Stimulated activated CD4-positive, alpha-beta T cell treated with anti-CD3 and anti-CD28 coated beads, Interleukin-1b, Interleukin-23, amount 100 ng/mL, for 4 hours (primary cell): ENCODE measurements at places on chromosomes 13 and 19.

DNA sequence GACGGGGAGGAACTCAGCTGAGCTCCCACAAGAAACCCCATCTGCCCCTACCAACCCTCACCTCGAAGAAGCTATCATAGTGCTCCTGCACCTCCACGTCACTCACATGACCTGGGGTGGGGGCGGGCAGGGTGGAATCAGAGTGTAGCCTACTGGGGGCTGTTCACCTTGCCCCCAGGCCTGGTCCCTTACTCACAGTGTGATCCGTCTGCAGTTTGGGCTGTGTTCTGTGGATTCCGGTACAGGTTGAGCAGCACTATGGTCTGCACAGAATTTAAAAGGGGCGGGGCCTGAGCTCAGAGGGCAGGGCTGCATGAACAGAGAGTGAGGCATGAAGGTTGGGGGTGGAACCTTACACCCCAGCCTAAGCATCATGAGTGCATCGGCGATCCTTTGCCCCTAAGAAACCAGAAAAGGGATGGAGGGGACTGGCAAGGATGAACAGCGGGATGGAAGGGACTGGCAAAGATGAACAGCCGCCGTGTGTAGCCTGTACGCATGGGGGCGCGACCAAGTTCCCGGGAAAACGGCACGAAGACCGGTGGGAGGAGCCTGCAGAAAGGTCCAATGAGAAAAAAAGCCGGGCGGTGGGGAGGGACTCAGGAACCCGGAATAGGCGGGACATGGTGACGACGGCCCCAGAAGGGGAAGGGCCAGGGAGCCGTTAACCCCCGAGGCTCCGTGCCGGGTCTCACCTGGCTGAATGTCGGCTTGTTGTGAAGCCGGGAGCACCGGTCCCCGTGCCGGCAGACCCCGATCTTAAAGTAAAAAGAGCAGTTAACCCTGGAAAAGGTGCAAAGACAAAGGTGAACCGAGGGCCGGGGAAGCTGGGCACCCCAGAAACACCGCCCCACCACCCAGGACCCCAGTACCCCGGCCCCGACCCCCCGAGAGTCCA, 539 bp downstream of the U2AF1L4 start:
- peak; percentile 87 for DNase-seq

GRCh38 chr13:73368608-73369007, 309.8 kb downstream of the KLF5 start:
- no peak for DNase-seq

DNA sequence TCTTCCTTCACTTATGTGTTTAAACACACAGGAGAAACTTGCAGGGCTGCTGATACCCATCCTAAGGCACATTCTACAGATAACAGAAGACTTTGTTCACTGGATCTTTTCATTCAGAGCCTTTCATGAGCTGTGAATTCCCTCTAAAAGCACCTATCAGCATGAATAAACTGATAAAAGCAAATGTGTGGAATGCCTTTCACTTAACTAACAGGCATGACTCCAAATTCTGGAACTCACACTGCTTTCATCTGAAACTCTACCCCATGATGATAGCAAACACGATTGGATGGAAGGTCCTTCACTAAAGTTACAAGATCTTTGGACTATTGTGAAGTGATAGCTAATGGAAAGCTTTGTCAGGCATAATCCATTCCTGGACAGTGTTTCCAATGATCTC, 457.3 kb downstream of the EFNB2 start:
- no peak for DNase-seq

GRCh38 chr19:7676854-7677253, at the start of gene MCEMP1:
Gene MCEMP1 (plus strand): TSS chr19:7677090. CDS start chr19:7677121, 31 bp downstream.
- DNase-seq: no peak

DNA sequence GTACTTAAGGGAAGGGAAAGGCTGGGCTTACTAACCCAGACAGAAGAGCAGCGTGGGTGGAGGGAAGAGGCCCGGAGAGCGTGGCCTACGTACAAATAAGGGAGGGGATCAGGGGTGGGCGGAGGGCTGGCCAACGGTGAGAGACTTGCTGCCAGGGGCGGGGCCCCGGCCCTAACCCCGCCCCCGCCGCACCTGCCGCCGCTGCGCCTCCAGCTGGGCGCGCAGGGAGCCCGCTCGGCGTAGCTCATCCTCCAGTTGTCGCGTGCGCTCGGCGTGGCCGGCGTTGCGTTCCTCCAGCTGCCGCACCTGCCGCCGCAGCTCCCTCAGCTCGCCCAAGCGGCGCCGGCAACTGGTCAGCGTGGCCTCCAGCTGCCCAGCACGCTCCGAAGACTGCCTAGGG, 5.7 kb downstream of the HOOK2 start:
- peak; percentile 58 for DNase-seq

- DNase-seq: no peak
Measured at GRCh38 chr19:57708641-57709361, at the start of gene ZNF154. Gene ZNF154 (minus strand): TSS chr19:57709204. CDS start chr19:57708971, 233 bp downstream.

- no peak for DNase-seq
Measured at GRCh38 chr19:19823916-19824315, 2.4 kb upstream of the ZNF506 start.

- DNase-seq: no peak
Measured at GRCh38 chr13:109331011-109331433, 455.4 kb downstream of the IRS2 start.

GRCh38 chr13:72458701-72459100, 268.7 kb downstream of the MZT1 start:
- no peak for DNase-seq

DNA sequence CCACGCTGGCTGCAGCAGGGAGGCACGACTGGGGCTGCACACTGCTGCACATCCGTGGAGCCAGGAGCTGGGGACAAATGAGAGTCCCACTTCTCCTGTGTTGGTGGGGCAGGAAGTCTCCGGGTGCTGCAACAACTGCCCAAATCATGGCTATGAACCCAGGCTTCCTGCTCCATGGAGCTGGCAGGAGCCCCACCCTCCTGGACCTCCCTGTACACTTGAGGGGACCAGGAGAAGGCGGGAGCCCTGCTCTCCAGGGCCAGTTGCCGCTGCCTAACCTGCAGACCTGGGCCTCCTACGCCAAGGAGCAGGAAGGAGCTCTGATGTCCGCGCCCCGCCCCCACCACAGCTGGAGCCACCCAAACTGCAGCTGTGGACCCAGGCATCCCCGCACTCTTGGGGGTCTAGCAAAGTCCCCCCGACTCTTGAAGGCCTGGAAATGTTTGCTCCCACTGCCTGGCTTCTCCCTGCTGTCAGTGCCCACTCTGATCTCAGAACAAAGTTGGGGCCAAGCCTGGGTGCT, 752.1 kb upstream of the PCDH20 start:
- DNase-seq: no peak

DNA sequence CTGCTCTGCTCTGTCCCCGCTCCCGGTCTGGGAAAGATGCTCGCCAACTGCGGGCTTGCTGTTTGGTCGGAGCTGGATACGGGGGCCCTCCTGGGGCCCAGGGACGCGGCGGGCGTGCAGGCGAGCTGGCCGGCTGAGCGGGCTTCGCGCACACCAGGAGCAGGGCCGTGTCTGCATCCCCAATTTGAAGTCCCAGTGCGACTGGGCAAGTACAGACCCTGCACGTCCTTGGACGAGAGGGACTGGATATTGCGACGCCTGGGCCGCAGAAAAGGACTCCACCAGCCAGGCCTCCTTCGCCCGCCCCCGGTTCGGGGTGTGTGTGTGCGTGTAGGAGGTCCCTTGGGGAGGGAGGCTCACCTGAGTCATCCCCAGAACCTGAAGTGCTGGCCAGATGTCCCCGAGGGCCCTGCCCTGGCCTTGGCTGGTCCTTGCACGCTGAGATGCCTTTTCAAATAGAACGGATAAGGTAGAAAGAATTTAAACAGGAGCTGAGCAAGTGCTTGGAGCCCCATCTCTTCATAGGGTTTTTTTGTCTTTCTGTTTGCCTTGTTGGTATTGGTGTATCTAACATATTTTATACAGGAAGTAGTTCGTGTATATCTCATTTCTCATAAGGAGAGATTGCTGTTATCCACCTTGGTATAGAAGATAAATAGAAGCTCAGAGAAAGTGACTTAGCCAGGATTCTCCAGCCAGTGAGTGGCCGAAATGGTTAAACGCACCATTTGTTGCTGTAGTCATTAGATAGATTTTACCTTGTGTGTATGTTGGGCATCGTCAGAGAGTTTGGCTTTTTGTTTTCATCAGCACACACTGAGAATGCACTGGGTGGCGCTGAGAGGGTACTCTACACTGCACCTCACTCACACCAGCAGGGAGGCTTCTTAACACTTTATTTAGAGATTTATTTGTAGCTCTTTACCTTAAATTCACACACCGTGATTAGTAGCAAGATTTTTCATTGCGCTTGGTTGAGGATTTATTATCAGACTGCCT, 1.1 kb downstream of the NAXD start:
- peak; percentile 28 for DNase-seq

DNA sequence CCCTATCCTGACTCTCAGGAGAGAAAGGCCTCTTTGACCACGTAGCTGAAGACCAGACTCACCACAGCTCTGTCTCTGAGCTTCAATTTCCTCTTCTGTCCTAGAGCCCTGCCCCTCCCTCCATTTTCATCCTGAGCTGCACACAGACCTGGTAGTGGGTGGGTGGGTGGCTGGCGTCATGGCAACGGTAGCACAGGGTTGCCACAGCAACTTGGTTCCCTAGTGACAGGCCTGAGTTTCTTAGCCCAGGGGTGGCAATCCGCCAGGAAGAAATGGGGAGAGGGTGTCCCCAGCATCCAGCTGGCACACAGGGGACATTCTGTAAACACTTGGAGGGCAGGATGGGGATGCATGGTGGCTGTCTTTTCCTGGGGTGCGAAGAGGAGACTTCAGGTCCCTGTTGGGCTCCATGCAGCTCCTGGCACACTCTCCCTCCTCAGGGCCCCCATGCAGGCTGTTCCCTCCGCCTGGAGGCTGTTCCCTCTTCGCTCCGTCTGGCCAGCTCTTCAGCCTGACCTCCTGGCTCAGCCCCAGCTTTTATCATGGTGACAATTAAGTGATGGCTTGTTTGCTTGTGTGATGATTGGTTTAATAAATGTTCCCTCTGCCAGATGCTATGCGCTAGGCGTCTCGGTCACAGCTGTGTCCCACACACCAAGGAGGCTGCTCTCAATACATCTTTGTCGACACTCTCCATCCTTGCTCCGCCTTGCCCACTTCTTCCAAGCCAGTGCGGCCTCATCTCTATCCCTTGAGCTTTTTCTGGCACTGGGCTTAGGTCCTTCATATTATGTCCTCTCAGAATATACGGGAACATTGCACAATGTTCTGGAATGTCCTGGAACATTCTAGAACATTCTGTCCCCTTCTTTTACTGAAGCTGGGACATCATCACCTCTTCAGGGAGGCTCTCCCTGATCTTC, 7.4 kb upstream of the KLHL26 start:
- DNase-seq: no peak

DNA sequence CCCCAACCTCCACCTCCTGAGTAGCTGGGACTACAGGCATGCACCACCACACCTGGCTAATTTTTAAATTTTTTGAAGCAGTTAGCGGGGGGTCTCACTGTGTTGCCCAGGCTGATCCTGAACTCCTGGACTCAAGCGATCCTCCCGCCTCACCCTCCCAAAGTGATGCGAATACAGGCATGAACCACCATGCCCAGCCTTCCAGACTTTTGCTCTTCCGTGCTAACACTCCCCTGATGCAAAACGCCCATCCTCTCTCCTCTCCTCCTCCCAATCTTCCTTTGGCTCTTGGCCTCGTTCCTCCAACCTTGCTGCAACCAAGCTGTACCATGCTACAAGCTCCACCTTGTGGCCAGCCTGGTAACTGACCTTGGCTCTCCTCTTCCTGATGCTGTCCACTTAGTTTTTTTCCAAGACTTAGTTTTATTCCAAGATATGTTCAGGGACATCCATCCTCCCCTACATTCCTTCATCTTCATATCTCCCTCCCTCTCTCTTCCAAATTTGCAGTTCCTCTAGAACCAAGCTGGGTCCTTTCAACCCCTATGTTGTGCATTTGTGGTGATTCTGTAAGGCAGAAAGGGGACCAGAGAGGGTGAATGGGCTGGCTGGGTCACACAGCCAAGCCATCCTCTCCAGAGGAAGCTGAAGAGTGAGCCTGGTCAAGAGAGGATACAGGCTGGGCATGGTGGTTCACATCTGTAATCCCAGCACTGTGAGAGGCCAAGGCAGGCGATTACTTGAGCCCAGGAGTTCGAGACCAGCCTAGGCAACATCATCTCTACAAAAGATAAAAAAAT, 32.8 kb downstream of the TINCR start:
- DNase-seq: no peak
